Motor neuron (in vitro differentiated cells): ENCODE measurements at places on chromosomes 7 and 10.

- no peak for ATAC-seq
Observed at GRCh38 chr7:13217768-13218167, 530.3 kb downstream of the ARL4A start.

- peak; percentile 68 for ATAC-seq
Observed at GRCh38 chr10:89351780-89352597, 24.2 kb downstream of the IFIT3 start.

- ATAC-seq, result no peak
Observed at GRCh38 chr7:70776627-70777101, 355.3 kb upstream of the GALNT17 start.

DNA sequence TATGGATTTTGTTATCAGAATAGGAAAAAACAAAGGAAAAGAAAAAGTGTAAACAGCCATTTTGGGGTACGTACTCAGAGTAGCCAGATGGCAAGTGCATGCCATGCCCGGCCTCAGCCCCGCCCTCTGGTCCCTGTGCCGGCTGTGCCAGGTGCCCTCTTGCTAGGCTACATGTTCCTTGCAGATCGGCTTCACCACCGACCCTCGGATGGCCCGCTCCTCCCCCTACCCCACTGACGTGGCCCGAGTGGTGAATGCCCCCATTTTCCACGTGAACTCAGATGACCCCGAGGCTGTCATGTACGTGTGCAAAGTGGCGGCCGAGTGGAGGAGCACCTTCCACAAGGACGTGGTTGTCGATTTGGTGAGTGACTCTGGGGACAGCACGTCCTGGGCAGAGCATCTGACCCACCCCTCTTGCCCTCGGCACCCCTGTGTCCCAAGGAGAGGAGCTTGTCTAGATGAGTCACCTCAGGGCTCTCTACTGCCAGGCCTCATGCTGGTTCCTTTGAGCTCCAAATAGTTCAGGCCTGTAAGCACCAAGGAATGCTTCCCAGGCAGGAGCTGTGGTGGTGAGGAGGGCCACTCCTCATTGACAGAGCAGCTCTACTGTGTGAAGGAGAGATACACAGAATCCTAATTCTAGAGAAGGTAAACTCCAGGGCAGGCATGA, 54.9 kb upstream of the ZMIZ2 start:
- ATAC-seq, result no peak

GRCh38 chr10:7767209-7767608, 20.6 kb downstream of the KIN start:
- no peak for ATAC-seq

DNA sequence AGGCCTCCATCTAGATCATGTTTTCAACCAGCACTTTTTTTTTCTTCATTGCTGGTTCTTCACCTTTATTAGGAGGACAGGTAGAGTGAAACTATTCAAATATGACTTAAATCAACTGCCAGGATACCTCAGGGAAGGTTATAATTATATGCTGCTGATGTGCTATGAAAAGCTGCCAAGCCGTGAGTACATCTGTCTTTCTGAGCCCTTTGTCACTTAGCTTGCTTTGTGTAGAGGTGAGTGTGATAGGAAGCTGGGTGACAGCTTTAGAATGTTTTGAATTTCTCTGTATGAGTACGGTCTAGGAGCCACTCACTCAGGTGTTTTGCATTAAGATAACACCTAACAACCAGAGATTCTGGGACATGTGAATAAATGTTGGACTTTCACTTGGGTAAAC, 365.2 kb downstream of the OTUD1 start:
- no peak for ATAC-seq

DNA sequence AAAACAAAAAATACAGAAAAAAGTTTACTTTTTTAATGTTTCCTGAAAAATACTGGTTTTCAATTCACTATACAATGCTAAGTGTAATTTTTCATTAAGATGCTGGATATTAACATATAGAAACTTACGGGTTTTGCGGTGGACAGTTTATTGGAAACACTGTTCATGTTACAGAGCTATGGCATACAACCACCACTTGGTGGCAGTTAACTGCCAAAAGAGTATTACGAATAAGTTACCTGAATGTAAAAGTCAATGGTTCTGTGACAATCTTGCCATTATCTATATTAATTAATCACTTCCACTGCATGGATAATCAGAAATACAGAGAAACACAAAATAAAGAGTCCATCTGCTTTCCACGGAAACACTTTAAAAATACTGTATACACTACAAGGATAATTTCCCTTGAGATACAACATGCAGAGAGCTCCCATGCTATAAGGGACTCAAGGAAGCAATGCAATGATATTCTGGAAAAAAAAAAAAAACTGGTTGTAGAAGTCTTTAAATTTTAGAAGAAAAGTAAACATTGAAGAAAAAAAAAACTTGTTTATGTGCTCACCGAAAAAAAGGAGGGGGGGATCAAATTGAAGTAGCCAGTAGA, 97.0 kb downstream of the TPK1 start:
- no peak for ATAC-seq

- ATAC-seq, result no peak
Observed at GRCh38 chr10:120541984-120542383, 85.0 kb downstream of the PLPP4 start.

DNA sequence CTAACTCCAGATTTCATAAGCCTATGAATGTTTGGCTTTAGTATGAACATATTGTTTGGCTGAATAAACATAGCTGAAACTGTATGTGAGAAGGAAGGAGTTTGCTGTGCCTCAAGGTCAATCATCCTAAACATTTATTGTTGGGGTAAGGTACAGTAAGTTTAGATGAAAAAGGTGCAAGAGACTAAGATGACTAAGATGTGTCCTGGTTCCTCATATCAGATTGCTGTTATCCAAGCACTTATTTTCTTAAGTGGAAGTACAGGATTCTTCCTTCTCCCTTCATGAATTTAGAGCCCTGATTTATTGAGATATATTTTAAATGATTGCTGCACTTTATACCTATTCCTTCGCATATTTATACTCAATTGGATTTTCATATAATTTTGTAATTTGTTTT, 12.2 kb downstream of the MDFIC start:
- ATAC-seq, result no peak

DNA sequence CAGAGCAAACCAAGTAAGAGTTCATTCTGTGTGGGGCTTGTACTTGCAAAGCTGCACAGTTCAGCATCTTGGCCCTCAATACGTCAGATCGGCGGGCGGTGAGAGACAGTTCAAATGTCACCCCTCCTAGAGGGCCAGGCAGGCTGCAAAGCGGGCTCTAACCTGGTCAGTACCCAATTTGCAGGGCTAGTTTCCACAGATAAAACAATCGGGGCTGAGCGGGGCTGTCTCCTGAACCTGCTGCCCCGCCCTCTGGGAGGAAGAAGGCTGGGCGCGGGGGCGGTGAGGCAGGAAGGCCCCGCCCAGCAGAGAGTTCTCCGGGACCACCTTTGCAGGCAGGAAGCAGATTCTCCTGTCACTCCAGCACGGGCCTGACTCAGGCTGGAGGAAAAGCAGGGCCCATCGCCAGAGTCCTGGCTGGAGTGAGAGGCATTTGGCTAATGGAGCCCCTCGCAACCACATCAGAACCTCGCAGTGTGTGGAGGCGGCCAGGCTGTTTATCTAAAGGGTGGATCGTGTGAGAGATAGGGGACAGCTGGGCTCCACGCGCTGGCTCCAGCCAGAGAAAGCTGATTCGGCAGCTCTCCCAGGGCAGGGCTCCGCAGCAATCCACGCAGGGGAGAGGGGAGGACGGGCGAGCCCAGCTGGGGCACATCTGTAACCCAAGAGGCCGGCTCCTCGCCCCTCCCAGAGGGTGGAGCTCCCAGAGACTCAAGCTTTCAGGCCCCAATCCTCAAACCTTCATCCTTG, 83.1 kb downstream of the SH3PXD2A start:
- peak; percentile 96 for ATAC-seq

DNA sequence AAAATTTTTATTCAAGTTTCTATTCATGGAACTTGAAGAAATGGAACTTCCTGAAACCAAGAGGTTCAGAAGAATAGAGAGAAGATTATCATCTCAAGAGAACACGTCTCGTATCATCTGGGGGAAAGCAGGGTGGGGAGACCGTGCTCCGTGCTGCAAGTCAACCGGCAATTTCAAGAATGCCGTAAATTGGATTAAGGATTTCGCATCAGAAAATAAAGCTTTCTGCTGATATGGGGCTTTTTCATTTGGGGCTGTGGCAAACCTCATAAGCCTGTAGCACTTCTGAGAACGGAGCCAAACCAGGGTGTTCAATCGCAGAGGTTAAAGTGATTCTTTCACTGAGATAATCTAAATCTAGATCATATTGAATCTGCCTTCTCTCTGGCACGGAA, 150.1 kb upstream of the NPS start:
- no peak for ATAC-seq

- no peak for ATAC-seq
Observed at GRCh38 chr7:101580596-101580995, 48.5 kb downstream of the MYL10 start.

DNA sequence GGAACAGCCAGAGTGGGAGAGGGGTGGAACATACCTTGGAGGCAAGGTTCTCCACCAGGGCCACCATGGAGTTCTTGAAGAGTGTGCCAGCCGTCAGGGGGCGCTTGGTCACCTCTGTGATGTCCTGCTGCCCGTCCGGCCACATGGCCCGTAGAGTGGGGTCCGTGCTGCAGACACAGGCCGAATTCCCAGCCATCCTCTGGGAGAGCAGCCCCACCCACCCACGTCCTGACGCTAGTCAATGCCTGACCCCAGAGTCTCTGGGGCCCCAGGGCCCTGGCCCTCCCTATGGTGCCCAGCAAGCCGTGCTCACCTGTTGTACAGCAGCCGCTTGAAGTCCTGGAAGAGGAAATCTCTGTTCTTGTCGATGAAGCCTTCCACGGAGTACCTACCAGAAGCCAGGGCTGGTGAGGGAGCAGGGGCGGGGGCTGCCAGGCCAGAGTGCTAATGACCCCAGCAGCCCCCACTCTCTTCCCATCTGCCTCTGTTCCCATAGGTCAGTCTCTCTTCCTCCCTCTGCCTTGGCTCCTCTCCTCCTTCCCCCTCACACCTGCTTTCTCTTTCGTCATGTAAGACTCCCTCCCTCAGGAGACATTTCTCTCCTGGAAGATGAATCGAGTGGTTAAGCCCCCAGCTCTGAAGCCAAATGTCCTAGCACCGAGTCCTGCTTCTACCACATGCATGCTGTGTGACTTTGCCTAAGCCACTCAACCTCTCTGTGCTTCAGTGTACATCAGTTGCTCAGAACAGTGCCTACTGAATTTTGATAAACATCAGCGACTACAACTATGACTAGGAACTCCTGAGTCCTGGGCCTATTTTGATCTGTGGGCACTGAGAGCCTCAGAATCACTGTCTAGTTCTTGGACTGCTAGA, 11.0 kb downstream of the MYO1G start:
- no peak for ATAC-seq

GRCh38 chr10:20892011-20892585, 5.0 kb downstream of the NEBL start:
- ATAC-seq, result no peak

DNA sequence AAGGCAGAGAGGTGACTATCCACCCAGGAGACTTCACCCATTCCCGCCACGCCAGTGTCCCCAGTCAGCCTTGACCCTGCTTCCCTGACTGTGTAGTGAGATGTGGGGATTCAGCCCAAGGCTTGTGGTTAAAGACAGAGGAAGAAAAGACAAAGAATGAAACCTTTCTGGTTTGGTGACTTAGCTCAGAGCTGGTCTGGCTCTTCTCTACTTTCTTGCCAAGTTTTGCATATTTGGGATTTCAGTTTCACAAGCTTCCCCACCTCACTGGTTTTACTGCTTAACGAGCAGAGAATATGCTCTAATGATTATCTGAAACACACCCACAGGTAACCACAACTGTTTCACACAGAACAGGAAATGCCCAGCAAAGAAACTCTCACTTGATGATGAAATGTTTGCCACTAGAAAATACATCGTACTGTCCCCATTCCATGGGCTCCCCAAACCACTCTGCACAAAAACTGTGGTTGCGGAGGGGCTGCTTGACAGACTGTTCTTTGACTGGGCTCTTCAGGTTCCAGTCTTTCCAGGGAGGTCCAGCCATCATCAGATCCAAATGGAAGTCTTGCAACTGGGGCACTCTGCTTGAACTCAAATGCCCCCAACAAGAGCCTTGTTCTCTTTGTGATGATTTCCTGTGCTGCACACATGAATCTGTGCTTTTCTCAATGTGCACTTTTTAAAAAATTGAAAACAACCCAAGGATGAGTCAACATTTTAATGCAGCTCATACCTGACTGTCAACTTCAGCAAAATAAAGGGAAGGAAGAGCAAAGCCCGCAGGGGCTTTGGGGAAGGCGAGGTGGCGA, 95.5 kb downstream of the CTBP2 start:
- no peak for ATAC-seq

GRCh38 chr10:36194276-36194675, 552.2 kb upstream of the FZD8 start:
- ATAC-seq, result no peak

DNA sequence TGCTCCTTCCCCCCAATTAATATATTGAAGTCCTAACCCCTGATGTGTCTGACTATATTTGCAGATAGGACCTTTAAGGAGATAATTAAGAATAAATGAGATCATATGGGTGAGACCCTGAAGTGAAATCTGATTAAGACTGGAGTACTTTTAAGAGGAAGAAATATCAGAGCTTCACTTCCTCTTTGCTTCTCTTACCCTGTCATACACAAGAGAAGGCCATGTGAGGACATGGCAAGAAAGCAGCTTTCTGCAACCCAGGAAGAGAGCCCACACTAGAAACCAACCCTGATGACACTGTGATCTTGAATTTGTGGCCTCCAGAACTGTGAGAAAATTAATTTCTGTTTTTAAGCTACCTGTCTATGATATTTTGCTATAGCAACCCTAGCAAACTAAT, 44.2 kb downstream of the JMJD1C start:
- no peak for ATAC-seq

DNA sequence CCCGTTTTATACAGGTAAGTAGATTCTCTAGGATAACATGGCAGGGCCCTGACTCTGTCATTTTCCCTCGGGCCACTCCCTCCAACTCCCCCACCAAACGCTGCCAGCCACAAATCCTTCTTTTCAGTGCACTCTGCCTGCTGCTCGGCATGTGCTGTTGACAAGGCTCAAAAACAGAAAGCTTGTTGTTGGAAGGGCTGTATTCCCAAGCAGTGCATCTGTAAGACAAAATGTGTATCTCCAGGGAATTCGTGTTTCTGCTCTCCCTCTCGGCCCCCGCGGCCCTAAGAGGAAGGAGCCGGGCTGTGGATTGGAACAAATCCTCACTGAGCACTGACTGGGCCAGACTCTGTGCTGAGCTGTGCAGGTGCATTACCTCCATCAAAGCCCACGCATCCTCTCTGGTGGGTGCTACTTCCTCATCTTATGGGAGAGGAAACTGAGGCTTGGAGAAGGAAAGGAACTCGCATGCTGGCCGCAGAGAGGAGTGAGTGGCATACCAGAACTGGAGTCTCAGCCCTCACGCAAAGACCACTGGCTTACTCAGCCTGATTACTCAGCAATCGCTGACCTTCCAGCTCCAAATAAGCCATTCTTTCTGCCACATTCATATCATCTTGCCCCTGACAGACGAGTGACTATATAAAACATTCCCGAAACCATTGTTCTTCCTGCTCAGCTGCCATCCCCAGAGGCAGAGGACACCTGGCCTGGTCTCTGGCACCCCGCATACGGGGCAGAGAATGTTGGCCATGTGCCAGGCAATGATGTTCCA, 33.5 kb upstream of the ENO4 start:
- no peak for ATAC-seq

GRCh38 chr7:5284304-5285281, 1.9 kb downstream of the SLC29A4 start:
- ATAC-seq, result peak; percentile 72

GRCh38 chr10:79449181-79450146, 4.0 kb upstream of the ZCCHC24 start:
- ATAC-seq, result no peak
